ENCODE measurements at places on chromosomes 12 and 14.
A peak's percentile ranks its signal among the peaks of the same experiment; 100 is the strongest.

GRCh38 chr14:90587918-90588317, 191.1 kb downstream of the CALM1 start:
- DNase-seq = no peak

- DNase-seq = peak; percentile 29
Observed at GRCh38 chr14:54420478-54421142, 20.6 kb downstream of the CNIH1 start.

DNA sequence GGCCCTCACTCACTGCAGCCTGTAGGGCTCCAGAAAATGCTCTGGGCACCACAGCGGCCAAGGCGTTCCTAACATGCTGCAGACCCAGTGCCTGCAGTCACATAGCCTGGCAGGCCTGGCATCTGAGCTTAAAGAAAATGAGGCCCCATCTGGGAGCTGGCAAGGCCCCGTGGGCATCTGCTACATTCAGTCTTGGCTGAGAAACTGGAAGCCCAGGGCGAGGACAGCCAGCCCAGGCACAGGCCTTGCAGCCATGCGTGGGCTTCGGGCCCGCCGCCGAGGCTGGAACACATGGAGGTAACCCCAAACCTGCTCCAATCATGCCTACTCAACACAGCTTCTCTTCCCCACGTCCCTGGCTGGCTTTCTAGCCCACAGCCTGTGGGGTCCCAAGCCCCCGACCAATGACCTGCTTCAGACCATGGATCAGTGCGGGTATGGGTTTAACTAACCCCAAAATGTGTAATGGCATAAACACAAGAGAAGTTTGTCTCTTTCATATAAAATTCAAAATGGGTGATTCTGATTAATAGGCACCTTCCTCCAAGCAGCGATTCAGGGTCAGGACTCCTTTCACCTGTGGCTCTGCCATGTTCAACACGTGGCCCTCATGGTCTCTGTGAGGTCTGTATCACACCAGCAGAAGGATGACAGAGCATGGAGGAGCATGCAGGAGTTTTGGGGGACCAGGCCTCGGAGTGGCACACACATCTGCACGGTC, 6.4 kb downstream of the NGB start:
- no peak for DNase-seq

- no peak for DNase-seq
Observed at GRCh38 chr14:51328064-51328771, 88.2 kb downstream of the TMX1 start.

GRCh38 chr14:82239223-82239622, 705.6 kb upstream of the SEL1L start:
- DNase-seq = no peak

- DNase-seq = no peak
Observed at GRCh38 chr14:39025810-39026627, 77.0 kb downstream of the SEC23A start.

DNA sequence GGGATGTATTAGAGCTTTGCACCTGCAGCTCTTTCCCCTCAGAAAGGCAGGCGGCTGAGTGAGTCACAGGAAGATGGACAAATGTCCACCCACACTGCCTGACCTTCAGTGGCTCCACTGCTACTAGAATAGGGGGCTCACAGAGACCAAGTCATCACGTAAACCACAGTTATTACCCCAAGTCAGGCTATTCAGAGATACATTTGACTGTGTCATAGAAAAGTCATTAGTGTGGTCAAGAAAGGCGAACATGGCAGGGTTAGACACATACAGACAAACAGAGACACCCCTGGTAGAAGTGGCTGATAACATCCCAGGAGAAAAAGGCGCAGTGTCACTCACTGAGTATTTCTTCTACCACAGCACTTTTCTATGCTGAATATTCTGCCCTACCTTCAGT, 36.0 kb downstream of the GCH1 start:
- no peak for DNase-seq

DNA sequence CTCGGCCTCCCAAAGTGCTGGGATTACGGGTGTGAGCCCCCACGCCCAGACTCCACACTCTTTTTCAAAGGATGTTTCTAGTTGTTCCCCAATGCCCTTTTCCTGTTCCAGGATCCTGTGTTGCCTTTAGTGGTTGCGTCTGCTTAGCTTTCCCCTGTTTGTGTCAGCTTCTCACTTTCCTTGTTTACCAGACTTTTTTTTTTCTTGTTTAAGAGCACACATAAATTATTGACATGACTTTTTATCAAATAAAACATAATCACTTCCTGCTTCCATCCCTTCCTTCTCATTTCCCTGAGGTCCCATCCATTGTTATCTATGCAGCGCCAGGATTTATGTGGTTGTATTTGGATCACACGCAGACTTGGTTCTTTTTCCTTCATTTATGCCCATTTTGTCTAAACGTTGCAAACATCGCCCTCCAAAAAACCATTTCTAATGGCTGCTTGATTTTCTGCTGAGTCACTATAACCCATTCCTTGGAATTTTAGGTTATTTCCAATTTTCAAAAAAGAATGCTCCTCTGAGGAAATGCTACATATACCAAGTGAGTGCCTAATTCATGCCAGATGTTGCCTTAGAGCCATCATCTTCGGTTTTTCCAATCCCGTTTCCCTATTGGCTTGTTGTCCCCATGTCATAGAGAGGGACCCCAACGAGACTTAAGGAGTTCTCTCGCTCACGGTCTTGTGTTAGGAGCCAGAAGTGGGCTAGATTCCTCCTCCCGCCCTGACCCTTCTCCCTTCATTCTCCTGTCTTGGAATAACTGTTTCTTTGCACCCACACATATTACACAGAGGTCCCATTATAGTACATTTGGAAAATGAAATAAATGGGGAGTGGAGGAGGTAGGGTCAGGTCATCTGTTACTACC, 13.5 kb upstream of the CYP46A1 start:
- peak; percentile 11 for DNase-seq

- DNase-seq = no peak
Observed at GRCh38 chr12:870378-870777, 79.1 kb downstream of the RAD52 start.

- no peak for DNase-seq
Observed at GRCh38 chr12:98814254-98814653, 169.2 kb downstream of the APAF1 start.

GRCh38 chr14:102029956-102030355, 56.9 kb downstream of the HSP90AA1 start:
- no peak for DNase-seq

Data from inflammatory macrophage (primary cell).